Right lung (tissue), 10 donors: ENCODE measurements at places on chromosomes 4 and X. TPM values are rescaled to one million over a fixed set of nuclear protein-coding genes. Genes with fewer than 3 reads are reported as not detected.

- no peak for DNase-seq
These were observed 22.0 kb upstream of the PPARGC1A start for GRCh38 chr4:23911675-23912455.

DNA sequence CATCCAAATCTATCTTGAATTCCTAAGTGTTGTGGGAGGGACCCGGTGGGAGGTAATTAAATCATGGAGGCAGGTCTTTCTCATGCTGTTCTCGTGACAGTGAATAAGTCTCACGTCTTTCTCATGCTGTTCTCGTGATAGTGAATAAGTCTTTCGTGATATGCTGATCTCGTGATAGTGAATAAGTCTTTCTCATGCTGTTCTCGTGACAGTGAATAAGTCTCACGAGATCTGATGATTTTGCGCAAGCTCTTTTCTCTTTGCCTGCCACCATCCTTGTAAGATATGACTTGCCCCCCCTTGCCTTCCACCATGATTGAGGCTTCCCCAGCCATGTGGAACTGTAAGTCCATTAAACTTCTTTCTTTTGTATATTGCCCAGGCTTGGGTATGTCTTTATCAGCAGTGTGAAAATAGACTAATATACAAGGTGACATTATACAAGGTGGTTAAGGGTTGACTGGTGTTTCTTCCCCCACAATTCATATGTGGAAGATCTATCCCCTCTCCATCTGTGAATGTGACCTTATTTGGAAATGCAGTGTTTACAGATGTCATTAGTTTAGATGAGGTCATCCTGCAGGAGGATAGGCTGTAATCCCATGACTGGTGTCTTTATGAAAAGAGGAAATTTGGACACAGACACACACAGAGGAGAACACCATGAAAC is 27.6 kb downstream of the ARSD start:
- no peak for DNase-seq

- DNase-seq: no peak
These were observed 671.2 kb downstream of the PCDH18 start for GRCh38 chr4:136861091-136861490.

GRCh38 chr4:172514801-172515200 is 653.8 kb upstream of the GALNT7 start:
- DNase-seq: no peak

- DNase-seq: no peak
These were observed 736.1 kb upstream of the ADGRL3 start for GRCh38 chr4:60463857-60464502.

DNA sequence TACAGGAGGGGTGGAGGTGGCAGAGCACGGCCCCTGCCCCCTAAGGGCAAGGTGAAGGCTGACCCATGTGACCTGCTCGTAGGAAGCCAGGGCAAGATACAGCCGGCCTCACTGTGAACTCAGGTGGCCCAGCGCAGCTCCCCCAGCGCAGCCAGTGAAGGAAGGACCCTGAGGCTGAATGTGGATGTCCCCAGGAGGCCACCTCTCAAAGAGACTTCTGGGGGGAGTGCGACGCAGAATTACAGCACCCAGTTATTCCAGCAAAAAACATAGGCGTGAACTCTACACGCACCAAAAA is 52.6 kb downstream of the ZFYVE28 start:
- DNase-seq: no peak

- DNase-seq: no peak
These were observed 161.1 kb downstream of the RBM46 start for GRCh38 chr4:154942176-154942575.

DNA sequence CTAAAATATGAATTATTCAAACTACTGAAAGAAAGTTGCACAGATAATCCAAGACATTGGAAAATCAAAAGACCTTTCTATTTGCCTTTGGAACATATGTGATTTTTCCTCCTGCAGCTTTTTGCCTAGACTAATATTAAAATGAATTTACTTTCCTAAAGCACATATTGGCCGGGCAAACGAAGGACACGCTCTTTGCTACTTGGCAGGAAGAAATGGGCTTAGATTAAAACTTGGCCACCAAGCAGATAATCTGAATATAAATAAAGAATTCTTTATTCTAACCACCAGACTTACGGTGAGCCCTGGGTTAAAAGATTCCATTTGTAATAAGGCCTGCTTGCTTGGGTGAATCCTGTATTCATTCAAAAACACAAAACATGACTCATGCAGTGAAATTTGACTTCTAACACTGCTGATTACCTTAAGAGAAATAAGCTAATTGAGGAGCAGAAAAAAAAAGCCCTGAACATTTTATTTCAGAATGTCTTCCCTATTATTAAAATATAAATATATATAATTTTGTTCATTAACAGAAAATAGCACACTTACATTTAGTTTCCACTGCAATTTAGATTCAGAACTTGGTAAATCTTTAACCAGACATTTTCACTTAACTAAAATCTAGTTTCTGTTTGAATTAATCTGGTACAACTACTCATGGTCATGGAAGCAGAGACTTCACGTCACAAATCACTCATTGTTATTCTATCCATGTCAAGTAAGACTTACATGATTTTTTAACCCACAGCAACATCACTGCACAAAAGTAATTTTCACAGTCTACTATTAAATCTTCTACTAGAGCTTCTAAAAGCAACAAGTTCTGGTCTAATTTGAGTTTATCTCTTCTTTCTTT is 116.1 kb upstream of the PLAC1 start:
- no peak for DNase-seq

The FGB gene
- 0.14 TPM for polyA plus RNA-seq

The TMPRSS11E gene
- 0.24 TPM for polyA plus RNA-seq

The GPR119 gene
- polyA plus RNA-seq: not detected

The DCHS2 gene
- 3.2 TPM for polyA plus RNA-seq
